Foreskin fibroblast (primary cell): ENCODE measurements at places on chromosomes 7 and 10.

- DNase-seq: peak; percentile 72
Observed at GRCh38 chr10:51010977-51011376, 63.3 kb upstream of the PRKG1 start.

DNA sequence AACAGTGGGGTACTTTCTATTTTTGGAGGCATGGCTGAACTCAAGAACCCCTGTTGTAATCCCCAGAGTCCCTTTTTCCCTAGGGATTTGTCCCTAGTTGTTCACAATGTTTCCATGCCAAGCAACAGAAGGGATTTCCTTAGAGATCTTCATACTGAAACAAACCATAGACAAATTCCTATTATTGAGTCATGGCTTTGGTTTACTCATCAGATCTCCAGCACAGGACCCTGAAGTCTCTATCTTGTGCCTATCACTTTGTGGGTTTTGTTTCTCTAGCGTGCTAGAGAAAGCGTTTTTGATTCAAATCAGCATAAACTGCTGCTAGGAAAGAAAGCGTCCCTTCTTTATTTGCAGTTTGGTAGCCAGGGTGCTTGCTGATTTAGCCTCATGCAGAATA lies 165.0 kb downstream of the BAMBI start:
- DNase-seq: no peak

DNA sequence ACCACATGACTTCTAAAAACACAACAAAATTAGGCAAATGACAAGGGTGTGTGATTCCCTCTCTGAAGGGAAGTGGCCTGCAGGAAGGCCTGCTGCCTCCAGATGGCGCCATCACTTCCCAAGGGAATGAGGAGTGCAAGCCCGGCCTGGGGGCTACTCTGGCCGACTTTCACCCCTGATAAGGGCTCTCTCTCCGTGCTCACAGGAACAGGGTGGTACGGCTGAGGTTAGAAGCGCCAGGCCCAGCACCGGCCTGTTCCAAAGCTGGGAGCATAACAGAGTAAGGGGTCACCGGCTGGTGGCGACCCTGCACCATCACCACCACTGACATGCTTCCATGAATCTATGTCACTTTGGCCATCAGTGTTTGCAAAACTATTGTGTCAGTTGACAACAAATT lies 13.1 kb downstream of the RBP3 start:
- DNase-seq: no peak

DNA sequence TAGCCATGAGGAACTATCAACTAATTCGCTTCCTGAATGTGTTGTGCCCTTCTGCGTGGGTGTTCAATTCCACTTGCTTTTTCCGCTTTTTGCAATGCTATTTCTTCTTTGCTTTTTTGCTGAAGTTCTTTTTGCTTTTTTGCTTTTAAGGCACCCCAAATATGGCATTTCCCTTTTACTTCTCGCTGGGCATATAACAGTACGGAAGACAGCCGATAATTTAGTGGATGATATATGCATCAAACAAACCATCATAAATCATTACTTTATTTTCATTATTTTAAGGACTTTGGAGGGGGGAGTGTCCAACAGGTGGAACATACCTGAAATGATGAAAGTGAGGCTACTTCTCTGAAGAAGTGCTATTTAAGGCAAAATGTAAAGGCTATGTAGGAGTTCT lies 277.0 kb upstream of the MTPN start:
- DNase-seq: no peak

DNA sequence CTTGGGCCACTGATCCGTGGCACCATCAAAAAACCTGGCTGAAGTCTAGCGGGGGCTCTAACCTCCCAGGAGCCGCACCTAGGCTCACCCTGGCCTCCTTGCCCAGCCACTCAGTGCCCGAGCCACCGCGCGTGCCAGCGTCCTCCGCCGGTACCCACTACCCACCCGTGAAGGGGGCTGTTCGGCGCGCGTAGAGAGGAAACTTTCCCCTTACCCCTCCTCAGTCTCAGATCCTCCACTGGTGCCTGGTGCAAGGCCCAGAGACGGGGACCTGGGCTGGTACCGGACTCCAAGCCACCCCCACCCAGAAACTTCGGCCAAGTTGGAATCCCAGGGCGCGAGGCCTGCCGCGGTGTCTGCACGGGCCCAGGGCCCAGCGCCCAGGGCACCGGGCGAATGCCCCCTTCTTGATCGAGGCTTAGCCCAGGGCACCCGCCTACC lies 3.5 kb upstream of the EBF3 start:
- DNase-seq: no peak

- DNase-seq: peak; percentile 63
Observed at GRCh38 chr7:82677493-82677892, 233.9 kb upstream of the CACNA2D1 start.

DNA sequence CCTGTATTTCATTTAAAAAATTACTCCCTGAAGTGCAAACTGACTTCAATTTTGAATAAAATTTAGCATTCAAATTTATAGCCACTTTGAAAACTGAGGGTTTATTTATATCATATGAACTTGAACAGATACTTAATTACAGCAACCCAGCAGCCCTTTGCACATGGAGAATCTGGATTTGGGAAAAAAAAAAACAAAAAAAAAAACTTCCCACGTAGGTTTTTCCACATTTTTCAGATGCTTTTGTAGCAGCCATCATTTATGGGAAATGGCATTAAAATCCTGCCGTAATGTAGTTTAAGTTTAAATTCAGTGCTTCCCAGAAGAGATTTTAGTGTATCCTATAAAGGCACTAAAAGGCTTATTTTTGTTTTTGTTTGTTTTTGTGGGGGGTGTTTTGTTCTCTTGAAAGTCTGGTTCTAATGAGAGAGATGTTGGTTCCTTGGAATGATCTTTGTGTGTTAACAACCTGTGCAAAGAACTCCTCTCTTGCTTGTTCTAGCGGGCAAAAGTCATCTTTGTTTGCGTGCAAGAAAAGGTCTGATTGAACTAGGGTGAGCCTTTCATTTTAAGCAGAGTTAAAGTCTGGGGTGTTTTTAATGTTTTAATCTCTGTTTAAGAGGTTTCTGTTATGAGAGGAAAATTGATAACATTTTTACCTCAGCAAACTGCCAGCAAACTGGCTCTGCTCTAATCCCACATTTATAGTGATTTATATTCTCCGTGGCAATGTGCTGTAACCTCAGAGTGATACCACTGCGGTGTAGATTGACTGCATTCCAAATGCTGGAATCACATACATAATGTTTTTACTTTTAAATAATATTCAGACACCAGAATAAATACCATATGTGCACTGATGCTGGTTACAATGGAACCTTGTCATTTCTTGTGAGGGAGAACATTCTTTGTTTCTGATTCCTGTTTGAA lies 105.5 kb downstream of the WNT2 start:
- peak; percentile 75 for DNase-seq

DNA sequence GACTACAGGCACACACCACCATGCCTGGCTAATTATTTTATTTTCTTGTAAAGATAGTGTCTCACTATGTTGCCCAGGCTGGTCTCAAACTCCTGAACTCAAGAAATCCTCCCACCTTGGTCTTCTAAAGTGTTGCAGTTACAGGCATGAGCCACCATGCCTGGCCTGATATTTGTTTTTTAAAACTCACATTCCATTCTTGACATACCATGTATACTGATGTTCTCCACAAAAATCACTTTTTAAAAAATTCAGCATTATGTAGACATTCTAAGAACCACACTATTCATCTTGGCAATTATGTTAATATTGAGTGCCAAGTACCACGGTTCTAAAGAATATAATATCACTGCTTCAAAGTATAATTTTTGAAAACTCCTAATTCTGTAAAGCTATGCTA lies 43.5 kb downstream of the IDE start:
- DNase-seq: no peak

- DNase-seq: no peak
Observed at GRCh38 chr7:14843755-14844154, 58.8 kb downstream of the DGKB start.

GRCh38 chr10:12909836-12910185 lies 91.7 kb downstream of the CCDC3 start:
- no peak for DNase-seq

GRCh38 chr7:80722616-80723195 lies 84.3 kb downstream of the CD36 start:
- DNase-seq: peak; percentile 100

DNA sequence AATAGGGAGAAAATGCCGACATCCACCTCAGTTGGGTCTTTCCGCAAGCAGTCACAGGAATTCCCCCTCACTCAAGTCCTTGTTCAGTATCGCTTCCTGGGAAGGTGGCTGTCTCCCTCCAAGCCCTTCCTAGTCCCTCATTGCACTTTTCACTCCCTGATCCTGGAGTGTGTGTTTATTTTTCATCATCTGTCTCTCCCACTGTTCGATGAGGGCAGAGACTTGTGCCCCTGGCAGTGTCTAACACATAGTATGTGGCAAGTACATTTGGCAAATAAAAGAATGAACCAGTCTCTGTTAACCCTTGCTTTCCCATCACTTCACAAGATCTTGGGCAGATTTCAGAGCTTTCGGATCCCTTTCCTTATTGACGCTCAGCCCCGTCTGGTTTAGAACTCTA lies 24.0 kb upstream of the CACUL1 start:
- DNase-seq: no peak

GRCh38 chr7:33716581-33717477 lies 188.5 kb upstream of the BMPER start:
- peak; percentile 72 for DNase-seq

GRCh38 chr10:986137-986825 lies 2.0 kb upstream of the GTPBP4 start:
- DNase-seq: no peak

GRCh38 chr7:87231711-87232110 lies 12.2 kb upstream of the TMEM243 start:
- no peak for DNase-seq

DNA sequence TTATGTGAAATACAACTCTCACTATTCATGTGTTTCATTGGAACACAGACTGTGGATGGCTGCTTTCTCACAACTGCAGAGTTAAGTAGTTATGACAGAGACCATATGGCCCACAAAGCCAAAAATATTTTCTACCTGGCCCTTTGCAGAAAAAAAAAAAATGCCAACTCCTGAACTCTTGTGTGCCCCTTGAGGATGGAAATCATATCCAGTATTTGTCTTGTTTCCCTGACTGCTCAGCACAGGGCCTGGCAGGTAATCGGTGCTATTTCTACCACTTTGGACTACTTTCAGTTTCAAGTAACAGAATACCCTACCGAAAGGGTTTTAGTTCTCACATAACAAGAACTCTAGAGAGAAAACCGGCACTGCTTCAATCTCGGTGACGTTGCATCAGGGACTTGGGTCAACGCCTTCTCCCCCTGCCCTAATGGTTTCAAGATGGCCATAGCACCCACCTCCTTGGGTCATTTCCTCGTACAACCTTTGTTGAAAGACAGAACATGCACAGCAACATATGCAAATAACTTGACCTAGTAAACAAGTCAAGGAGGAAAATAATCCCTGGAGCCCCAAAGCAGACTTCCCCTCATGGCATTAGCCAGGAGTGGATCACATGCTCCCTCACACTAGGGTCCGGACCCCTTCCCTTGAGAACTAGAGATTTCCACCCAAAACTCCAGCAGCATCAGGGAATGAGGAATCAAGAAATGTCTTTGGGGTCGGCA lies 11.8 kb upstream of the GPNMB start:
- no peak for DNase-seq

DNA sequence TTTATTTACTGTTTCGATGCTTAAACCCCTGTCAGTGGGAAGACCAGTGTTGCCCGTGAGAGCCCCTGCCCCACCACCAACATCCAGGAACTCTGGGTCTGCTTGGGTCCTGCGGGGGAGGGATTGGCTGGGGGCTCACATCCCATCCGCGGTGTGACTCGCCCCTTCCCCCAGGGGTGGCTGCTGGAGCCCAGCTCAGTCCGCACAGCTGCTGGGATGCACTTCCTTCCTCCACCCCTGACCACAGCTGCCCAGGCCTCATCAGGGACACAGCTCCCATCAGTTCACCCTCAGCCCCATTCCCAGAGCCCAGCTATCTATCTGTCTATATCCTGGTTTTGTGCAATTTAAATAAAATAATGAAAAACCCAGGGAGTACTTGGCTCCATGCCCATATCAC lies 54.5 kb downstream of the JAKMIP3 start:
- no peak for DNase-seq

- no peak for DNase-seq
Observed at GRCh38 chr10:80924063-80924952, 386.6 kb downstream of the SH2D4B start.

DNA sequence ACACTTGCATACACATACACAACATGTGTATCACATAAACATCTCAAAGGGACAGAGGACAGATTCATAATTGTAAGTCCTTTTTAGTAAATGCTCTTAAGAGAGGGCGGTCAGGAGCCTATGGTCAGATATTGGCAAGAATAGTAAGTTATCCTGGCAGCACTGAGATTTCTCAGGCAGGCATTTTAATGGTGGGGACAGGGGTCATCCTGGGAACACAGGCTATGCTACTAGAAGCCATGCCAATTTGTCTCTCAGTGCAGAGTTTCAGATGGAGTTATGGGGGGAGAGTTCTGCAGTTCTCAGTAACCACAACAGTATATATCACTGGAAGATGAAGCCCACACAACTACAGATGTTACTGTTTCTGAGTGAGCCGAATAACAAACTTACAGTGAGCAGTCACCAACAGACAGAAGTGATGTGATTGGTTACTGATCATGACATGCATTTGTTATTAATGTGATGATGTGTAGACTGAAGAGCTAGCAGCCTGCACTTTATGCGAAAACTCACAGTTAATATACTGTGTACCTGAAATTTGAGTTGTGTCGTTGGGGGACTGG lies 16.4 kb downstream of the ZNF487 start:
- no peak for DNase-seq

DNA sequence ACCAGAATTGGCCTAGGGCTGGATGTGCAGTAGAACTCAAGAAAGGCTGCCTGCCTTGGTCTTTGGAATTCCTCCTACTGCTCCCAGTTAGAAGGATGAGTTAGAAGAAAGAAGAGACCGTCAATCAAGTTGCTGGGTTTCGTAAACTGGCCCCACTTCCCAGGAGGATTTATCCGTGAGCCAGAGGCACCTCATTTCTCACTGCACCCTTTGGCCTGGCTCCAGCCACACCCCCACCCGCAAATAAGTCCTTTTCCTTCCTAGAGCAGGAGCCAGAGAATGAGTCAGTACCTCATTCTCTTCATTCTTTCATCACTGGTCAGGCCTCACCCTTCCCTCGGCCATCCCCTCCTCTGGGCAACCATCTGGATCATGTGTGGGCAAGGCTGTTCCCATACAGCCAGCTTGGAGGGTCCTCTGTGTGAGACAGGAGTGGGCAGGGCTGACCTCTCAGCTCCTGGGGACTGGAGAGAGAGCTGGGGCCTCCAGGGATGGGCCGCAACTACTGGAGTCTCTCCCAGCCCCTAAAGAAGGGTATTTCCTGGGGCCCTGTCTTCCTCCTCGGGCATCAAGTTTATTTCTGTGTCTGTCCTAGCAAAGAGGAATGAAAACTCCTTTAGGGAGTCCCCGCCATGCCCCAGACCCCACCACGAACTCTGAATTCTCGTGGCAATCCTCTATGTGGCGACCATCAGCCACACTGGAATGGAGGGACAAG lies 87.2 kb upstream of the DUSP5 start:
- peak; percentile 98 for DNase-seq

GRCh38 chr10:53978301-53978700 lies 822.7 kb downstream of the PCDH15 start:
- no peak for DNase-seq

DNA sequence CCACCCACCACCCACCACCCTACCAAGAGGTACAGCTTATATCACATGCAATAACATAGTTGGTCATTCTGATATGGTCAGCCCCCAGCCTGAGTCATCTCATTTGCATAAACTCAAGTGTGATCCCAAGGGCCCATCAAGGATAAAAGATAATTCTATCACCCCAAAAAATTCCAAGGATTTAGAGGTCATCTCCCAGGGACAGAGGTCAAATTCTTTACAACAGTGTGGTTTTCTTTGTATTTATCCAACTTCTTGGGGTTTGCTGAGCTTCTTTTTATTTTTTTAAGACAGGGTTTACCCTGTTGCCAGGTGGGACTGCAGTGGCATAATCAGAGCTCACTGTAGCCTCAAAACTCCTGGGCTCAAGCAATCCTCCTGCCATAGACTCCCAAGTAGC lies 9.4 kb upstream of the GTPBP10 start:
- DNase-seq: no peak
